ENCODE measurements at places on chromosomes 16 and 17.

GRCh38 chr16:10883004-10883403, 6.0 kb downstream of the CIITA start:
- no peak for DNase-seq

DNA sequence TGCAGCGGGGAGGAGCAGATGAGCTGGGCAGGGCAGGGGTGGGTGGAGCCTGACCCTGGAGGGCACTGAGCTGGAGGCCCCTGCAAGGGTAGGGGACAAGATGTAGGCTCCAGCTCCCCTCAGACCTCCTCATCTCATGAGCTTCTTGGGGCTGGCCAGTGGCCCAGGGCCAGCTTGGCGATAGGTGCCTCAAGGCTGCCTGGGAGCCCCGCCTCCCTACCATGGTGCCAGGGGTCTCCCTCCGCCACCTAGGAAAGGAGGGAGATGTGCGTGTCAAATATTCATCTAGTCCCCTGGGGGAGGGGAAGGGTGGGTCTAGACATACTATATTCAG, 3.9 kb downstream of the HIRIP3 start:
- DNase-seq: no peak

DNA sequence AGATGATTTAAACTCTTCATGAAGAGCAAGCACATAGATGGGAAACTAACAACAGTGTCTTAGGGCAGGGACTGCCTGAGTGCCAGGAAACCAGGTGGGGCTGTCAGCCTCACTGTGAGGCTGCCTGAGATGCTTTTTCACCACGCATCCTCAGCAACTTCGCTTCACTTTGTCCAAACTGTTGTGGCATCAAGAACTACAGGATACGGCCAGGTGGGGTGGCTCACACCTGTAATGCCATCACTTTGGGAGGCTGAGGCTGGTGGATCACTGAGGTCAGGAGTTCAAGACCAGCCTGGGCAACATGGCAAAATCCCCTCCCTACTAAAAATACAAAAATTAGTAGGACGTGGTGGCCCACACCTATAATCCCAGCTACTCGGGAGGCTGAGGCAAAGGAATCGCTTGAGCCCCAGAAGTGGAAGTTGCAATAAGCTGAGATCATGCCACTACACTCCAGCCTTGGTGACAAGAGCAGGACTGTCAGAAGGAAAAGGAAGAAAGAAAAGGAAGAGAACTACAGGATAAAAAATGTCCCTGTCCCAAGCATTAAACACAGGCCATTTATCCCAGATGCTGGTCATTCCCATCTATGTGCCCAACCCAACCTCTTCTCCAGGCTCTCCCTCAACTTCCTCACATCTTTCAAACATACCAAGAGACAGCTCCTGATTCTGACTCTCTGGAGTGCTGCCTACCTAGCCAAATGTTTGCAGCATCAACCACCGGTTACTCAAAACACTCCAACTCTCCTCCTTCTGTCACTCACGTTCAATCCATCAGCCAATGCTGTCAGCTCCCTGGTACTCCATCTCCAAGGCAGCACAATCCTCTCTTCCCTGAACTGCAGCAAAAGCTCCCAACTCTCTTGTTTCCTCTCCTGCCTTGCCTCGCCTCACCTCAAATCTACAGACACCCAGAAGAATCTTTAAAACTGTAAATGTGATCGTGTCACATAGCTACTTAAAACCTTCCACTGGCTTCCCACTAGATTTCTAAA, 1.6 kb downstream of the EIF4A3 start:
- DNase-seq: no peak

GRCh38 chr16:26220894-26221293, 529.1 kb downstream of the HS3ST4 start:
- DNase-seq: no peak

- DNase-seq: no peak
Observed at GRCh38 chr17:38540514-38541045, 65.2 kb downstream of the SRCIN1 start.

- no peak for DNase-seq
Observed at GRCh38 chr17:35664685-35665084, 66.8 kb upstream of the RASL10B start.

DNA sequence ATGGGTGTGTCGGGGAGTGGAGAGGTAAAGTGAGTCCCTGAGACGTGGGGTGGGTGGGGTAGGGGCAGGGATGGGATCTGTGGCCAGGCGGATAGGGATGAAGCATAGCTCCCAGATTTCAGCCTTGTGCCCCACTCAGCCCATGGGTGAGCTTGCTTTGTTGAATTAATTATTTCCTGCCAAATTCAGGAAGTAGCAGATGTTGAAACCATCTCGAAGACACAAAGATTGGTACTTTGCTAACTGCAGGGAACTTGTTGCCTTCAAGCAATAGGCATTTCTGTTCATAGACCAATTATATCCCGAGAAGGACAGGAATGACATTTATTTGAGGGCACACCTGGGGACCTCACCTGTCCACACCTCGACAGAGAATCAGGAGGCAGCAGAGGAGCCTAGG, 11.0 kb upstream of the C16orf74 start:
- no peak for DNase-seq

GRCh38 chr16:15491411-15491810, 57.0 kb downstream of the BMERB1 start:
- no peak for DNase-seq

DNA sequence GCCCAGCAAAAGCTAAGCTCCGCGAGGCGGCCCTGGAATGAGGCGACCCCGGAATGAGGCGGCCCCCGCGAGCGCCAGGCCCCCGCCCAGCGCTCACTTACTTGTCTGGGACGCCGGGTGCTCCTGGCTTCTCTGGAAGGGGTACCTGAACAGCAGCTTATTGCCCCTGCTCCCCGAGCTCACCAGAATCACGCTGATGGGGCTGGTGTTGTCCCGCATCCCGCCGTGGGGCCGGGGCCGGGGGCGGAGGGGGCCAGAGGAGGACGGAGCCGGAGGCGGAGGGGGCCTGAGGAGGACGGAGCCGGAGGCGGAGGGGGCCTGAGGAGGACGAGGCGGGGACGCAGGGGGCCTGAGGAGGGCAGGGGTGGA, 440 bp downstream of the NPRL3 start:
- no peak for DNase-seq

- no peak for DNase-seq
Observed at GRCh38 chr17:78205124-78205775, 8.8 kb upstream of the BIRC5 start.

DNA sequence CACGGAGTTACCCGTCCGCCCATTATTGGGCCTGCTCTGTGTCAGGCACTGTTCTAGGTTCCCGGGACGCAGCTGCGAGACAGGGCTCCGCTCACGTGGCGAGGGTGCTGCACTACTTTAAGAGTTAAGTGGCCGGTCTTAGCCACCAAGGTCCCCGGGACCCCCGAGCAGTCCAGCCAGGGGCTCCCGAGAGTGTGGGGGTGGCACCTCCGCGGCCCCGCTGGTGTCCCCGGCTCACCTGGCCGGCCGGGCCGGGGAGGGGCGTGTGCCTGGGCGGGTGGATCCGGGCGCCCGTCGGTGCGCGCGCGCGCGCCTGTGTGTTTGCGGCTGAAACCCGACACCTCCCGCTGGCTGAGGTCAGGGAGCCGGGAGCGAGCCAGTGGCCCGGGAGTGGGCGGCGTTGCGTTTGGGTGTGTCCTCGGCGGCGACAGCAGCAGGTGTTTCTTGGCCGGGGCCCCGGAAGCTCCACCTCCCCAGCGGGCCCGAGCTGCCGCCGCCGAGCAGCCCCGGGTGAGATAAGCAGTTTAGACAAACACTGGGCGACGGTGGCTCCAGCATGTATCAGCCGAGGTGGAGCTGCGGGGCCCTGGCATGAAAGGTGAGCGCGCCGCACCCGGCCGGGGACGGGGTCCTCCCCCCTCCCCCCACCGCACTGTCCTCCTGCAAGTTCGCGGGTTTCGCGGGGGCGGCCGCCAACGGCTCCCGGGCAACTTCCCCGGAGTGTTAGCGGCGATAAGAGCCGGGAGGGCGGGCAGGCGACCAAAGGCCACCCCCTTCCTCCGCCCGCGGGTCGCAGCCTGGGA, at the start of gene GSE1:
Gene GSE1, plus strand, starts transcription at position 522 of the 803 bp plus-strand sequence. Its CDS starts 70 bp downstream, at position 592.
- DNase-seq: peak; percentile 93

GRCh38 chr17:53560953-53561352, 261.8 kb upstream of the KIF2B start:
- DNase-seq: no peak

GRCh38 chr16:49337814-49338350, 35.7 kb upstream of the C16orf78 start:
- no peak for DNase-seq

DNA sequence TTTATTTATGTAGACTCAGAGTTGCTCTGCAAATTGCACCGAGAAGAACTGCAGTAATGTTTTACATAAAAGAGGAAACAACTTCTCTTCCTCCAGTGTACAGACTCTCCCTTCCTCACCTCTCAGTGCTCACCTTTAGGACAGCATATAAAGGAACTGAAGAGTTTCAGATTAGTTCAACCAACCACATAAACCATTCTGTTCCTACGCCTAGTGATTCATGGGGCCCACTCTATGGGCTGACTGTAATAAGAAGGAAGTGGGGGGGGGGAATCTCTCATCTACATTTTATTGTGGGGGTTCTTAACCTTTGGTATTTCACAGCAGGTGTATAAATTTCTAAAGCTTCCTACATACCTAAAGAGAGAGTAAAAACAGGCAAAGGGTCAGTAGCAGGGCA, 18.3 kb downstream of the ZSWIM7 start:
- DNase-seq: no peak

DNA sequence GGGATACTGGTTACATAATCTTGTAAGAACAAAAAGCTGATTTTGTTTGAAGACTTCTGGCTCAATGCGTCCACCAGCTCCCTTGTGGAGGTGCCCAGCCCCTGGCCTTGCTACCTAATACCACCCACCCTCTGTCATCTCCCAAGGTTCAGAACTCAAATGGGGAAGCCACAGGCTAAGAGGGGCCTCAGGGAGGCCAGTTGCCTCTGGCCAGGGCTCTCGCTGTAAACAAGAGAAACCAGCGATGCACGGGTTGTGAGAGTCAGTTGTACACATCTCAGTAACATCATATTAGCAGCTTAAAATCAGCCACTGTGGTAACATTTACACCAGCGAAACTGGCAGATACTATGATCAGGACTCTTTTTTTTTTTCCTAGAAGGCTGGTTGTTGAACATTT, 6.0 kb downstream of the TEKT5 start:
- DNase-seq: no peak

- DNase-seq: no peak
Observed at GRCh38 chr16:54026456-54026855, 260.1 kb downstream of the IRX3 start.

DNA sequence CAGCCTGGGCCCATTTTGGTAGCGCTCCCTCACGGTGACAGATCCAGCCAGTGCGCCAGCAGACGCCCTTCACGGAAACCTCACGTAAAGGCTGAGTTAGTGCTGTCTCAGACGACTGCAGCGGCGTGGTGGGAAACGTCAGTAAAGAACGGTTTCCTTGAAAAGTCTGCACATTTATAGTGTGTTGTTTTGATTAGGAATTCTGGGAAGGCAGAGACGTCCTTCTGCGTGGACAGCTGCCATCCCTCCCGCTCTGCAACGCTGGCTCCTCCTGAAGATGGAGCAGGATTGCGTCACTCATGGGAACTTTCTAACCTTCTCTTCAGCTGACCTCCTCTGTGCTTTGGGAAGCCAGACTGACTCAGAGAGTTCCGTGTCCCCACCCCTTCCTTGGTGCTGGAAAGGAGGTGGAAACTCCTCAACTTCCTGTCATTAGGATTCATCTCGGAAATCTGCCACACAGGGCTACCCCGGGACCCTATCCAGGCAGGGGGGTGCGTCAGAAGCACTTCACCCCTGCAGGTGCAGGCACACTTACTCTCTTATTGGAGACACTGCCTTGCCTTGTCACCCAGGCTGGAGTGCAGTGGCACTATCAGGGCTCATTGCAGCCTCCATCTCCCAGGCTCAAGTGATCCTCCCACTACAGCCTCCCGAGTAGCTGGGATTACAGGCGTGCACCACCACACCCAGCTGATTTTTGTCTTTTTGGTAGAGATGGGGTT, 24.3 kb upstream of the CRISPLD2 start:
- DNase-seq: no peak

DNA sequence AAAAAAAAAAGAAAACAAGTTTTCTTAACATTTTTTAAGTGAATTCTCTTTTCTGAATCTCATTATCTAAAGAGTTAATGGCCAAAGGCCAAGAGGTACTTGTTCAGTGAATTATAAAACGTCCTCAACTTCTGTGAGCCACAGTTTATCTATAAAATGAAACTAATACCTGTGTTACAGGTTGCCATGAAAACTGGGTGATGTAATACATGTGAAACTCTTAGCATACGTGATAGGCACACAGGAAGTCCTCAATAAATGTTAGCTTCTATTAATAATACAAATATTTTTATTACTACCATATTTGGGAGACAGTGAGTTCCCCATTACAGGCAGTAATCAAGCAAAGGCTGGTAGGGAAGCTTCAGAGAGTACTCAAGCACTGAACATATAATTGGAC, 13.5 kb upstream of the INPP5K start:
- no peak for DNase-seq

Data from NCI-H2081 (cell line).